Activated CD4-positive, alpha-beta T cell treated with anti-CD3 and anti-CD28 coated beads, Interleukin-2, amount 10 ng/mL, durations not matched to agents 7 days and 5 days (primary cell): ENCODE measurements at places on chromosomes 11 and 22. TPM values are rescaled to one million over a fixed set of nuclear protein-coding genes. Genes with fewer than 3 reads are reported as not detected.

GCAT gene
- 10.4 TPM for total RNA-seq

VPREB1 gene
- total RNA-seq = not detected

ALDH3B1 gene
- total RNA-seq = 0.15 TPM

OR6M1 gene
- not detected for total RNA-seq

OR8A1 gene
- not detected for total RNA-seq

LDHAL6A gene
- total RNA-seq = 0.15 TPM

SCGB1D2 gene
- total RNA-seq = not detected

DNA sequence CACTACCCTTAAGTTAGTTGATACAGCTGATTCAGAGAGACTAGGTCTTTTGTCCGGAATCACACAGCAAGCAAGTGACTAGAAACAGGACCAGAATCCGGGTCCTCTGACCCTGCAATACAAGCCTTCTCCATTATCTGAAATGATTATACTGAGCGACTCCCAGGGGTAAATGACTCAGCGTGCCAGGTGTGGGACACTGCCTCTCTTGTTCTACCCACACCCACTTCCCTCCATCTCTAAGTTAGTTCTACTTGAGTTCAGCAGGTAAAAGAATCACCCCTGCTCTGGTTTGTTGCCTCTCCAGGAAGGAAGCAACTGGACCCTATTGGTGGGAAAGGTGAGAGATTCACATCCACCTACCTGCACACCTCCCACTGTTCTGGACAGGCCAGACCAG is 156.9 kb downstream of the DBX1 start:
- no peak for DNase-seq
- no peaks in the 10 kb centered on the region for H3K4me1 ChIP-seq
- no peak overlapping the region for H3K4me3 ChIP-seq
- H3K27me3 ChIP-seq = no peaks in the 10 kb centered on the region
- no peak overlapping the region for H3K27ac ChIP-seq
- H3K36me3 ChIP-seq = no peaks in the 10 kb centered on the region

GRCh38 chr11:123531325-123531724 is 101.3 kb downstream of the GRAMD1B start:
- peaks cover 7% of the 10 kb centered on the region for H3K36me3 ChIP-seq
- H3K4me1 ChIP-seq = peaks cover 6% of the 10 kb centered on the region
- no peaks in the 10 kb centered on the region for H3K27me3 ChIP-seq
- no peak overlapping the region for H3K27ac ChIP-seq

DNA sequence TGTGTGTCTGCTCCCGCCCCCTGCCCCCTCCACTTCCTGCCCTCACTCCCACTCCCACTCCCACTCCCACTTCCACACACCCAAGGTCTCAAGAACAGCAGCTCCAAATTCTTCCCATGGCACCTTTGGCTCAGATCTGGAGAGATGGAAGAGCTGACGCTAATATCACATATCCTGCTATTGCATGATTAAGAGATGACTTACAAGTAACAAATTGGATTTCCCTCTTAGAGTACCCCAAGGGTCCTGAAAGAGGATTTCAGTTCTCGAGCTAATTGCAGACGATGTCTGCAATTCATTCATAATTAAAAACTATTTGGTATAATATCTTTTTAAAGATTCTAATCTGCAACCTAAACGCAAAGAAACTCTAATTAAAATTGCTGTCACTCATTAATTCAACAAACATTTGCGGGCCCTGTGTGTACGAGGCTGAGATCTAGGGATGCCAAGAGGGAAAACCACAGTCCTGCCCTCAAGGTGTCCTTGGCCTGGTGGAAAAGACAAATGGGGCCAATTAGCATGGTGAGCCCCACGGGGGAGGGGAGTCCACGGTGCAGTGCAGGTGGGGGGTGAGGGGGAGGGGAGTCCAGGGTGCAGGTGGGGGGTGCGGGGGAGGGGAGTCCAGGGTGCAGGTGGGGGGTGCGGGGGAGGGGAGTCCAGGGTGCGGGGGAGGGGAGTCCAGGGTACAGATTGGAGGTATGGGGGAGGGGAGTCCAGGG is 50.3 kb downstream of the CELSR1 start:
- no peak overlapping the region for H3K27ac ChIP-seq
- H3K36me3 ChIP-seq = no peaks in the 10 kb centered on the region
- no peaks in the 10 kb centered on the region for H3K27me3 ChIP-seq
- H3K4me3 ChIP-seq = no peak overlapping the region
- H3K4me1 ChIP-seq = peaks cover 2% of the 10 kb centered on the region

- H3K4me3 ChIP-seq = no peak overlapping the region
- H3K36me3 ChIP-seq = peaks cover 50% of the 10 kb centered on the region
- H3K4me1 ChIP-seq = peaks cover 84% of the 10 kb centered on the region
- DNase-seq = no peak
- peak overlapping the region; percentile 21 for H3K27ac ChIP-seq
- no peaks in the 10 kb centered on the region for H3K27me3 ChIP-seq
These were observed 72.1 kb downstream of the PTPRJ start for GRCh38 chr11:48052183-48053044.

GRCh38 chr22:40044870-40045834 is 50.4 kb downstream of the FAM83F start:
- peak overlapping the region; percentile 81 for H3K4me3 ChIP-seq
- H3K27me3 ChIP-seq = no peaks in the 10 kb centered on the region
- peak overlapping the region; percentile 98 for H3K27ac ChIP-seq
- peaks cover 4% of the 10 kb centered on the region for H3K36me3 ChIP-seq
- peak; percentile 70 for DNase-seq

DNA sequence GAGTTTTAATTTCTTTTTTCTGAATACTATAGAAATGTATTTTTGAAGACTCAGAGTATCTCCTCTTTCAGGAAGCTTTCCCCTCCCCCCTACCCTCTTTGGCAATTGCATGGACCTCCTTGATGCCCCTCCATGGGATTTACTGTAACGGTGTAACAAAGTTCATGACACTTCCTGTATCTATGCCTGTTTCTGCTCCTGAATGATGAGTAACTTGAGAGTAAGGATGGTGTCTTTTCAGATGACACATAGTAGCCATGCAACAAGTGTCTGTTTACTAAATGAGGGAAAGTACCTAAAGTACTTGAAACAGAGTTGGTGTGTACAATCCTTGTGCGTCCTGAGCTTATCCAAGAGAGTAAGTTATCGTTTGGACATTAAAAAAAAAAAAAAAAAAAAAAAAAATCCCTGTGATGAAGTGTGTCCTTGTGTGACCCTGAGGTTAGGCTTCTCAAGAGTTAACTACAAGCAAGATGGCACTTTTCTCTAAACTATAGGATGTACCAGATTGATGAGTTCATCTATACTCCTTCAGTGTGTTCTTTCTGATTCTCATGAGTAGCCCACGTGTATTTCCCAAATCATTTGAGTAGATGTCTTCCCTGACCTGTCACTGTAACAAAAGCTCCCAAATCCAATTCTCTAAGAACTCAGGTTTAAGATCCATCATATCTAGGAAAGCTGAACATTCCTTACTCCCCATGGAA is 7.4 kb downstream of the ETS1 start:
- H3K4me3 ChIP-seq = no peak overlapping the region
- no peak for DNase-seq
- peaks cover 41% of the 10 kb centered on the region for H3K4me1 ChIP-seq
- H3K36me3 ChIP-seq = no peaks in the 10 kb centered on the region
- no peaks in the 10 kb centered on the region for H3K27me3 ChIP-seq

DNA sequence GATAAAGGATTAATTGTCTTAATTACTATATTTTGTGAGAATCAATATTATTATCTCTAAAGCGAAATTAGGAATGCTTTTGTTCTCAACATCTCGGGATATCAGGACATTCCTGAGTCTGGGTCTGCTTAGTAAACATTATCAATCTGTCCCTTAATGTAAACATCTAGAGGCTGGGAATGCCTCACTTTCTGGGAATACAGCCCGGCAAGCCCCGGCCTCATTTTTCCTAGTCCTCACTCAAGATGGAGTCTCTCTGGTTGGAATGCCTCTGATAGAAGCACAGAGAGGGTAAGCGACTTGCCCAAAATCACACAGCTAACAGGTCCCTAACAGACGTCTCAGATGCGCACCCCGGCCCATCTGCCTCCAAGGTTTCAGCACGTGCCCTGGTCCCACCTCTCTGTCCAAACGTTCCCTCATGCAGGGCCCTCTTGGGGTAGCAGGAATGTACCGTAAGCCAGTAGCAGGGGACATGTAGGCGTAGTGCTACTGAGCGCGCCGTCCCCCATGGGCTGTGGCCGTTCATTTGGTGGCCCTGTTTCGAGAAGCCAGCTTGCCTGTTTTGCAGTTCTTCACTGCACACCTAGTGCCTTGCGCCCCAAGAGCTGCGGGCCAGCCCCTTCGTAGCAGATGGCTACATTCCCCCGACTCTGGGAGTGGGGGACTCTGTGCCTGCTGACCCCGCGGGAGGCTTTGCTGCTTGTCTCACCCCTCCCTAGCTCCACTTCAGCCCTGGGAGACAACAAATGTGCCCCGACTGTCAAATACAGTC is 62.2 kb upstream of the FADD start:
- H3K27me3 ChIP-seq = peaks cover 31% of the 10 kb centered on the region
- H3K4me3 ChIP-seq = no peak overlapping the region
- no peak overlapping the region for H3K27ac ChIP-seq
- no peaks in the 10 kb centered on the region for H3K4me1 ChIP-seq
- DNase-seq = no peak

- no peak overlapping the region for H3K27ac ChIP-seq
- H3K27me3 ChIP-seq = no peaks in the 10 kb centered on the region
- no peaks in the 10 kb centered on the region for H3K4me1 ChIP-seq
- DNase-seq = no peak
- H3K4me3 ChIP-seq = no peak overlapping the region
These were observed 26.6 kb downstream of the RAB30 start for GRCh38 chr11:83044958-83045712.

DNA sequence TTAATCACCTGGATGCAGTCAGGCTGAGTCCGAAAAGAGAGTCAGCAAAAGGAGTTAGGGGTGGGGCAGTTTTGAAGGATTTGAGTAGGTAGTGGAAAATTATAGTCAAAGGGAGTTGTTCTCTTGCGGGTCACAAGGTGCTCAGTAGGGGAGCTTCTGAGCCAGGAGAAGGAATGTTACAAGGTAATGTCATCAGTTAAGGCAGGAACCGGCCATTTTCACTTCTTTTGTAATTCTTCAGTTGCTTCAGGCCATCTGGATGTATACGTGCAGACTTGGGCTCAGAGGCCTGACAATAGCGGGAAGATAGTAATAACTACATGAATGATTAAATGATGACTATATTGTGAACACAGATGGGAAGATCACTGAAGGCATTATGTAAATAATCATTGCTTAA is 6.2 kb downstream of the SC5D start:
- H3K27ac ChIP-seq = no peak overlapping the region
- peaks cover 36% of the 10 kb centered on the region for H3K4me1 ChIP-seq
- no peaks in the 10 kb centered on the region for H3K27me3 ChIP-seq
- DNase-seq = no peak

DNA sequence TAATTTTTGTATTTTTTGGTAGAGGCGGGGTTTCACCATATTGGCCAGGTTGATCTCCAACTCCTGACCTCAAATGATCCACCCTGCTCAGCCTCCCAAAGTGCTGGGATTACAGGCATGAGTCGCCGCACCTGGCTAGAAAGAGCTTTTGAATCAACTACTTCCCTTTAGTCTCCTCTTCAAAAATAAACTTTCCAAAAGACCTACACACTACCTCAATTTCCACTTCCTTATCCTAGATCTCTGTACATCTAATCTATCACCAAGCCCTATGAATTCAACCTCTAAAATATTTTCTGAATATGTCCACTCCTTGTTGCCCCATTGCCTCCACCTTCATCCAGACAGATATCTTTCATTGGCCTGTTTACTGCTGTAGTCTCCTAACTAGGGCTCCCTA is 13.1 kb upstream of the DDX6 start:
- H3K4me3 ChIP-seq = no peak overlapping the region
- H3K27me3 ChIP-seq = peaks cover 7% of the 10 kb centered on the region
- no peak overlapping the region for H3K27ac ChIP-seq

DNA sequence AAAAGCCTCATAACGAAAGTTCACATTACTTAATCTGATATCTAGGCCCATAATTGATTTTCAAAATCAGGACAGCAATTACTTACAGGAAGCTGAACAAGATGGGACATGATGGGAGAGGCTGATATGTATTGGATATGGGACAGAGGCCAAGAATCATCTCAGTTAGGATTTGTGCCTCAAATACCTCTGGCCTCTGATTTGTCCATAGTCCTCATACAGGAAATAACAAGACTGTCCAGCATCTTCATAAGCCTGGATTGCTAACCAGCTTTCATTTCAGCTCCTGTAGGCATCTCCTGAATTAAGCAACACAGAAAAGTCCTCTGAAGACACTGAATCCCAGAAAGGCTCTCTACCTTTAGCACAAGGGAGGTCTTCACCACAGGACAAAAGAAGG is 4.3 kb upstream of the MRGPRX4 start:
- peaks cover 6% of the 10 kb centered on the region for H3K4me1 ChIP-seq
- H3K4me3 ChIP-seq = no peak overlapping the region
- DNase-seq = no peak
- H3K36me3 ChIP-seq = no peaks in the 10 kb centered on the region

DNA sequence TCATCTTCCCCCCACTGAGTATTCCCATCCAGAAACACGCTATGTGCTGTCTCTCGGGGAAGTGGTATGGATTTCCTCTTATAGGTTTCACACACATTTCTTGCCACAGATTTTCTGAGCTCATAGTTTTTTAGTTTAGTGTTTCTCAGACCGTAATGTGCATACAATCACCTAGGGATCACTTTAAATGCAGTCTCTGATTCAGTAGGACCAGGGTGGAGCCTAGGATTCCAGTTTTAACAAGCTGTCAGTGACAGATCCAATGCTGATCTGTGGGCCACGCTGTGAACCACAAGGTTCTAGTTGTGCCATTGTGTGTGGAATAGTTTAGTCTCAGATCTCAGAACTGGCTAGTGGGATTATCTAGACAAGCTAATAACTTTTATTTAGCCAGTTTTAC is 23.7 kb upstream of the CXCR5 start:
- no peaks in the 10 kb centered on the region for H3K36me3 ChIP-seq
- no peaks in the 10 kb centered on the region for H3K27me3 ChIP-seq
- H3K27ac ChIP-seq = no peak overlapping the region
- DNase-seq = no peak
- H3K4me3 ChIP-seq = no peak overlapping the region

- no peak overlapping the region for H3K4me3 ChIP-seq
- H3K27me3 ChIP-seq = no peaks in the 10 kb centered on the region
- H3K27ac ChIP-seq = no peak overlapping the region
- no peak for DNase-seq
These were observed 372.7 kb upstream of the ANO5 start for GRCh38 chr11:21820176-21820575.
